ENCODE measurements at places on chromosomes 6 and 20.
A peak's percentile ranks its signal among the peaks of the same experiment; 100 is the strongest.

DNA sequence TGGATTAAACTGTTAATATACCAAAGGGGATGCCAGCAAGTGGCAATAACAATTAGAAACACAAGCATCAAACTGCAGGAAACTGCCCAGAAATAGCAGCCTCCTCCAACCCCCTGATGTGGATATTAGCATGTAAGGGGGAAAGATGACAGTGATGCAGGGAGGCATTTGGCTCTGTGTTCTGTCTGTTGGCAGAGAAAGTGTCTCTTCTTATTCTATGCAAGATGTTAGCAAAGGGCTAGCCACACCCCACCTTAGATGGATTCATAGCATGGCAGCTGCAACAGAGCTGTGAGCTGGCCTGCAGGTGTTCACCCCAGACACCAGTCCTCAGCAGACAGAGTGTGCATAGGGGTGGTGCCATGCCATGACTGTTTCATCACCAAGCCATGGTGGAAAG is 38.0 kb downstream of the SCP2D1 start:
- DNase-seq, result no peak

- DNase-seq, result peak; percentile 28
These were observed 126.6 kb upstream of the CCDC28A start for GRCh38 chr6:138647006-138647405.

DNA sequence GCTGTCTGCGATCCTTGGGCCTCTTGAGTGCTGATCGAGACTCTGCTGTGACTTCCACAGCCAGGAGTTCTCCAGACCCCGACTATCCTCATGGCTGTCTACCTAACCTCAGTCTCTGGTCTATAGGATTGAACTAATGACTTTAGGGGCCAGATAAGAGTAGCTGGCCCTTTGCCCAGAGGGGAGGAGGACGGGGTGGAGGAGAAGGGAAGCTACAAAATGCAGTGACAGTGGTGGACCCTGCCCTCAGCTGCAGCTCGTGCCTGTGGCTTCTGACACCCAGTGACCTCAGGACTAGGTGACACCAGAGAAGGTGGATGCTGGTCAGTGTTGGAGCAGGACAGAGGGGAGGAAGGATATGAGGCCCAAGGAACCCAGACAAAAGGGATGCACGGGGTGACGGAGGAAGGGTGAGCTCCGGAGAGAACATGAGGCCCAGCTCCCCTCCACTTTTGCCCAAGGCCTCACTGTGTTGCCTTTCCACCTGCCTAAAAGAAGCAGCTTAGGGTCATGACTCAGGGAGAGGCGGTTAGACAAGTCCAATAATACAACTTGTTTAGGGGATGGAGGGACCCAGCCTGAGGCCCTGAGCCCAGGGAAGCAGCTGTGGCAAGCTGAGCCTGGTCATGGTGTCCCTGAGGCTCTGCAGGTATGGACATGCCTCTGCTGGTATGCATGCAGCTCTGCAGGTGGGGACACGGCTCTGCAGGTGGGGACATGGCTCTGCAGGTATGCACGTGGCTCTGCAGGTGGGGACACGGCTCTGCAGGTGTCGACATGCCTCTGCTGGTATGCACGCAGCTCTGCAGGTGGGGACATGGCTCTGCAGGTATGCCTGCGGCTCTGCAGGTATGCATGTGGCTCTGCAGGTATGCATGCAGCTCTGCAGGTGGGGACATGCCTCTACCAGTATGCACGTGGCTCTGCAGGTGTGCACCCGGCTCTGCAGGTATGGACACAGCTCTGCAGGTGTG is 67.7 kb downstream of the SYNJ2 start:
- no peak for DNase-seq

GRCh38 chr20:37523911-37524700 is 3.1 kb downstream of the NNAT start:
- DNase-seq, result no peak

- no peak for DNase-seq
These were observed 39.3 kb downstream of the ALDH8A1 start for GRCh38 chr6:134910593-134910935.

GRCh38 chr20:9068841-9069663 is at the start of gene PLCB4:
Gene PLCB4, plus strand, starts transcription at chr20:9069087. Its CDS starts 238,728 bp downstream, at chr20:9307815.
- peak; percentile 53 for DNase-seq

DNA sequence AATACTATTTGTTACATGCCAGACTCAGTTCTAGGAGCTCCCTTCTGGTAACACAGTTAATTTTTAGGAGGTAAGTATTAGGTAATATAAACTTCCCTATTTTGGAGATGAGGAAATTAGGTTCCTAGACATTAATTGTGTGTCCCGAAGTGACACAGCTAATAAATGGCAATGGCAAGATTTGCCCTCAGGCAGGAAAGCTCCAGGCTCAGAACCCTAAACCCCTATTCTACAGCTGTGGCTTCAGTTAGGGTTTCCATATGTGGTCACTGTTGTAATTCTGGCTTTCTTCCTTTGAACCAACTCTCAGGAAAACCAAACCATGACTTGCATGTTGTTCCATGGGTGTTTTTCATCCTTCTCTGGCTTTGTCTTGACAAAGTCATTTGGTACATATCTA is 188.2 kb downstream of the PLCB1 start:
- DNase-seq, result no peak

DNA sequence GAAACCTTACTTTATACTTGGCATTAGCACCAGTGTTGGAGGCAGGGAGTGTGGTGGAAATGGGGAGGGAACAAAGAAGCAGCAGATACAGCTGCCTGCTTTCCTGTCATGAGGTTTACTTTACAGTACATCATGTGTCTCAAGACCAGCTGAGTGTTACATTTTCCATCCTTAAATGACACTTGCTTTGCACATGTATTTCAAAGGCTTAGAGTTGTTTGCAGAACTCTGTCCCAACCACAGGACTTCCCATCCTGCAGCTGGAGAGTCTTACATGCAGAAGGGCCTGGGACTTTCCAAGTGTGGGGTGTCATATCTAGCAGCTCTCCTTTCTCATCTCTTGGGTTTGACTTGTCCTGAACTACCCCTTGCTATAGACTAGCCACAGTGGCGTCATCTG is 395.9 kb downstream of the DHX35 start:
- no peak for DNase-seq

DNA sequence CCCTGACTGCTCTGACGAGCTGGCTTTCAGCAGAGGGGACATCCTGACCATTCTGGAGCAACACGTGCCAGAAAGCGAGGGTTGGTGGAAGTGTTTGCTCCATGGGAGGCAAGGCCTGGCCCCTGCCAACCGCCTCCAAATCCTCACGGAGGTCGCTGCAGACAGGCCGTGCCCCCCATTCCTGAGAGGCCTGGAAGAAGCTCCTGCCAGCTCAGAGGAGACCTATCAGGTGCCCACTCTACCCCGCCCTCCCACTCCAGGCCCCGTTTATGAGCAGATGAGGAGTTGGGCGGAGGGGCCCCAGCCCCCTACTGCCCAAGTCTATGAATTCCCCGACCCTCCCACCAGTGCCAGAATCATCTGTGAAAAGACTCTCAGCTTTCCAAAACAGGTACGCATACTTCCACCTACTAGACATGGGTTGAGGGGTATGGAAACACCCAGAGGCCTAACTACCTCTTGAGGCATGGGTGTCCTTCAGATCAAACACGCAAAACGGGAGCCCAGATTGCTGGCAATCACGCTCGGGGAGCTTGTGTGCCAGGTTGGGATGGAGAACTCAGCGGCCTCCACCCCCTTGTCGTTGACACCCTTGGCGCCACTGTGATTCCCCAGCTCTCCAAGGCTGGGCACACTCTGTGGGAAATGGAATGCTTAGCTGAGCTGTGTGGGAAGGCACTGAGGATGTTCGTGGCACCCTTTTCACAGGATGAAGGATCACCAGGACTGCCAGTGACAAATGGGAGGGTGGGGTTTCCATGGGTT is 25.3 kb downstream of the CASS4 start:
- DNase-seq, result no peak

- DNase-seq, result peak; percentile 3
These were observed 5.4 kb downstream of the ADA start for GRCh38 chr20:44646023-44646640.

DNA sequence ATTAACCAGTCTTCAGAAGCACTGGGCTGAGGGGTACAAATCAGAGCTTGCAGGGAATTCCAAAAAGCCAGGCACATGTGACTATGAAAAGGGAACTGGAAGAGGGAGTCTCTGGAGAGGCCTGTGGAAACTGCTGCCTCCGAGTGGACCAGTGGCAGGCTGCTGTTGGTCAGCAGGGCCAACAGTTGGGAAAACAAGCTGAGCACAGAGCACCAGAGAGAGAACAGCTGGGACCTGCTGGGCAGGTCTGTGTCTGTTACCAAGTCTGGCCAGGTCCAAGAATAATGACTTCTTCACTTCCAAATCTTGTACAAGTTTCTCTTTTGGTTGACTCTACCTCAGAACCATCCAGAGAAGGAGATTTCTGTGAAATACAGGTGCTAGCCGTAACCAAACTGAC is 81.4 kb downstream of the LIN28B start:
- DNase-seq, result peak; percentile 17

- DNase-seq, result no peak
These were observed 5.4 kb downstream of the ZFP57 start for GRCh38 chr6:29675561-29675960.

- no peak for DNase-seq
These were observed 26.7 kb downstream of the NTSR1 start for GRCh38 chr20:62735331-62735821.

DNA sequence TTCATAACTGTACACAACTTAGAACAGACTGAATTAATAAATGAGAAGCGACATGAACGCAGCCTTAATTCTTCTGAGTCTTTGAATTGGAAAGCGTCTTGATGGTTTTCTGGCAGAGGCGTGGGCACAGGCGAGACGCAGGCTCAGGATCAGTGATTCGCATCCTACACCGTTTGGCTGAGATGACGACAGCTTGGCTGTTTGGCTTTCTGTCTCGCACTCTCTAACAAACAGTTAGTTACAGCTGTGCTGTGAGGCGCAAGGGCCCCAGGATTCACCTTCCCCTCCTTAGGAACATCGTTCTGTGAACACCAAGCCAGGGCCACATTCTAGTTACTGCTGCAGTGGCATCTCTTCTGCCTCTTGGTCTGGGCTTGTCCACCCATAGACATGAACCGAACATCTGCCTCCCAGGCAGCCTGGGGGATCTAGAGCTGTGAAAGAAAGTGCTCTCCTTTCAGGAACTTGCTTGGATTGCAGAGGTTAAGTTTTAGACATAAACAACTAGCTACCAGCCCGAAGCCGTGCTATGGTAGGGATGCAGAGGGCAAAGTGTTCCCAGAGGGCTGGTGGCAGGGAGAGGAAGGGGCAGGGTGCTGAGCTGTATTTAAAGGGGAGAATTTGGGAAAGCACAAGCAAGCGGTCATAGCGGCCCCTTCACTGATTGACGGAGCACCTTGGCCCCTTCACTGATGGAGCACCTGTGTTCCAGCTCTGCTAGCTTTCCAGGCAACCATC is 49.6 kb downstream of the TCP11 start:
- no peak for DNase-seq

GRCh38 chr20:2430538-2430937 is 40.1 kb downstream of the SNRPB start:
- DNase-seq, result no peak

DNA sequence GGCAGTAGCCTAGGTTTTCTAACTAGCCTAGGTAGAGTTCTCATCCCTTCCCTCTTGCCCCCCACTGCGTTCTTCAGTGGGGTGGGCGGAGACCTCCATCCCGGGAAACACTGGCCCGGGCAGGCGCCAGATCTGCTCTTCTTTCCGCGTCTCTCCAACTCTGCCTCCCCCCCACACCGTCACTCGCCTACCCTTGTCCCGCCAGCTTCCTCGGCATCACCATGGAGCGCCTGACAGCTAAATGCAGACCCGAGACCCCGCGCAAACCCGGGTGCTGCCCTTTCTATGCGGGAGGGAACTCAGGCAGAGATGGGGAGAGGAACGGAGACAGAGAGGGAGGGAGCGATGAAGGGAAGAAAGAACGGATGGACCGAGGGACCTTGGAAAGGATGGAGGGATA is 1494.8 kb upstream of the DEFB115 start:
- DNase-seq, result no peak

GRCh38 chr6:30749554-30750378 is 5.4 kb upstream of the IER3 start:
- no peak for DNase-seq

GRCh38 chr20:19427913-19428312 is 215.5 kb downstream of the SLC24A3 start:
- no peak for DNase-seq

Data from HCEC 1CT (cell line).